ENCODE measurements at places on chromosomes 7 and 10. TPM values are rescaled to one million over a fixed set of nuclear protein-coding genes. Genes with fewer than 3 reads are reported as not detected.

The BAG3 gene
- 3.2 TPM for total RNA-seq

The CCDC172 gene
- not detected for total RNA-seq

The GPR37 gene
- total RNA-seq: 10.7 TPM

The EPHA1 gene
- 1.6 TPM for total RNA-seq

The CNNM1 gene
- 6.3 TPM for total RNA-seq

The STOX1 gene
- 16.2 TPM for total RNA-seq

The NEBL gene
- total RNA-seq: 38.9 TPM

The GPR26 gene
- 12.0 TPM for total RNA-seq

The PLXNA4 gene
- 20.4 TPM for total RNA-seq

The FAS gene
- 3.1 TPM for total RNA-seq

The HOXA7 gene
- total RNA-seq: not detected

The SPDYE8 gene
- not detected for total RNA-seq

The SYPL1 gene
- 24.7 TPM for total RNA-seq

The OR6B1 gene
- total RNA-seq: not detected

The ZNF37A gene
- 35.2 TPM for total RNA-seq

The STEAP2 gene
- 10.6 TPM for total RNA-seq

The SPAM1 gene
- not detected for total RNA-seq

The CALN1 gene
- 14.9 TPM for total RNA-seq

The PAPOLB gene
- total RNA-seq: 3.9 TPM

The PDE6C gene
- not detected for total RNA-seq

The KDM7A gene
- 19.4 TPM for total RNA-seq

The WDFY4 gene
- total RNA-seq: 1.7 TPM

The LBX1 gene
- total RNA-seq: 1.6 TPM

The PTPN20 gene
- 16.4 TPM for total RNA-seq

The ARMC10 gene
- total RNA-seq: 29.3 TPM

The MLXIPL gene
- 1.1 TPM for total RNA-seq

The IFIT1B gene
- total RNA-seq: 0.82 TPM

The H2BK1 gene
- not detected for total RNA-seq

The IFIT3 gene
- 2.4 TPM for total RNA-seq

The FAM25G gene
- total RNA-seq: not detected

The TMEM213 gene
- total RNA-seq: not detected

The NME8 gene
- total RNA-seq: not detected

The DLG5 gene
- 51.5 TPM for total RNA-seq

All from cerebellum (tissue), 4 donors.